ENCODE measurements at places on chromosomes 13 and 19.

DNA sequence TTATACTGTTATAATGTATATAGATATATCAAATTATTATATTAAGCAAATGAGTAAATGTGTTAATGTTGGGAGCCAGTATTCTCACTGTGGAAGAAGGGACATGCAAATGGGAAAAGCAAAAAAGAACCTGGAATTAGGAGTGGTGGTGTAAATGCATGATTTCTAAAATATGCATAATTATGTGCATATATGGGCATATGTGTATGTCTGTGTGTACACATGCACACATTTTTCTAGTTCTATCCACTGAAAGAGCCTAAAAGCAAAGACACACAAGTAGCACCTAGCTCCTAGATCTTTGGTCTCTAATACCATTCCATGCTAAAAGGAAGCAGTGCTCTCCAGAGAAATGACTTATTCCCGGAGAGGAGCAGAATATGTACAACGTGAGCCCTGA lies 38.3 kb upstream of the CEACAM20 start:
- DNase-seq = no peak
- H3K4me3 ChIP-seq = no peak overlapping the region
- H3K27ac ChIP-seq = no peak overlapping the region
- no peaks in the 10 kb centered on the region for H3K27me3 ChIP-seq
- peaks cover 30% of the 10 kb centered on the region for H3K4me1 ChIP-seq

DNA sequence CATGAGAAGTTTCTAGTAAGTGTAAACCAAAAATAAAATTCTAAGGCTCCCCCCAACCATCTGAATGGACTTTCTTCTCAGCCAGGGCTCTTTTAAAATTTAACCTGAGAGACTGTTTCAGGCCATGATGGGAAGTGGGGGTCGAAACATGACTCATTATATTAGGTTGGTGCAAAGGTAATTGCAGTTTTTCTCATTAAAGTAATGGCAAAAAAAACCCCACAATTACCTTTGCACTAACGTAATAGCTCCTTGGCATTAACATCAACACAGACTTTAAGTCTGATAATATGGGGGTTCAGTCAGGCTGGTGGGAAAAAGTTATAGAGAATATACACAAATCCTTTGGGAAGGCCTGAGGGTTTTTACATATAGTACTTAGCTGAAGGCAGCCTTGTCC lies 9.4 kb upstream of the SPART start:
- no peaks in the 10 kb centered on the region for H3K36me3 ChIP-seq
- no peak for DNase-seq
- H3K27ac ChIP-seq = no peak overlapping the region
- no peaks in the 10 kb centered on the region for H3K4me1 ChIP-seq
- no peak overlapping the region for H3K4me3 ChIP-seq

DNA sequence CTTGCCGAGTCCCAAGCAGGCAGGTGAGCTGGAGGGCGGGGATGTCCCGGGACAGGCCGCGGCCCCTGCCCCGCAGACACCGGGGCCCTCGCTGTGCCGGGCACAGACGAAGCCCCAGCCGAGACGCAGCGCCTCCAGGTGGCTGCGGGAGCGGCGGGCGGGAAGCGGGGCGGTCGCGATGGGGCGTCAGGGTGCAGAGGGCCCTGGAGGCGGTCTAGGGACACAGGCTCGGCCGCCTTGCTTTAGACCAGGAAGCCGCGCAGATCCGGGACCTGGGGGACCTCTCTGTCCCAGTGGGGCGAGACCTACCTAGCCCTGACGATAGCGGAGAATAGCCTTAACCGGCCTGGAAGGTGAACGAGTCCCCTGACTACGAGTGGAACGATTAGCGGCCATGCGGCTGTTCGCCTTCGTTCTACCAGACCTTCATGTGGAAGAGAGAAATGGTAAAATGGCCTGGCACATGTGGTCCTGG lies 4.2 kb upstream of the ZNF564 start:
- no peaks in the 10 kb centered on the region for H3K36me3 ChIP-seq
- H3K4me1 ChIP-seq = peaks cover 5% of the 10 kb centered on the region
- DNase-seq = no peak
- no peak overlapping the region for H3K27ac ChIP-seq
- H3K27me3 ChIP-seq = no peaks in the 10 kb centered on the region

GRCh38 chr19:29587059-29587458 lies 19.0 kb upstream of the POP4 start:
- H3K4me1 ChIP-seq = no peaks in the 10 kb centered on the region
- no peak overlapping the region for H3K27ac ChIP-seq
- DNase-seq = no peak
- no peak overlapping the region for H3K4me3 ChIP-seq
- no peaks in the 10 kb centered on the region for H3K27me3 ChIP-seq
- no peaks in the 10 kb centered on the region for H3K36me3 ChIP-seq

DNA sequence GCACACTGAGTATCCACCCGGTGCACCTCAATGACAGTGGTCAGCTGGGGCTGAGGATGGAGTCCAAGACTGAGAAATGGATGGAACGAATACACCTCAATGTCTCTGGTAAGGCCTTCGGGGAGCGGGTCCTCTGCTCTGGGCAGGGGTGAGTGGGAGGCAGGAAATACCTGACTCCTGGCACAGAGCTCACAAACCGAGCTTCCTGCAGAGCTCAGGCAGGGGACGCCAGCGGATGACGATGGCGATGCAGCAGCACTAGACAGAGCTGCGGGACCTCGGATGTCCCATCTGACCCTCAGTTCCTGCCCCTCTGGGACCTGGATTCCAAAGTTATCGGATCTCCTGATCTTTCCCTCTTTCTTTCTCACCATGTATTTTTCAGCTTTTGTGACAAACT lies 3.8 kb downstream of the CD22 start:
- no peak overlapping the region for H3K4me3 ChIP-seq
- H3K4me1 ChIP-seq = no peaks in the 10 kb centered on the region
- no peak for DNase-seq
- H3K36me3 ChIP-seq = no peaks in the 10 kb centered on the region
- no peak overlapping the region for H3K27ac ChIP-seq

- H3K27ac ChIP-seq = no peak overlapping the region
- no peaks in the 10 kb centered on the region for H3K36me3 ChIP-seq
- DNase-seq = no peak
- no peaks in the 10 kb centered on the region for H3K4me1 ChIP-seq
- H3K4me3 ChIP-seq = no peak overlapping the region
These were observed 215.5 kb downstream of the POSTN start for GRCh38 chr13:37383046-37383445.

GRCh38 chr19:52725528-52725961 lies 9.3 kb downstream of the ZNF611 start:
- H3K27me3 ChIP-seq = no peaks in the 10 kb centered on the region
- no peak overlapping the region for H3K4me3 ChIP-seq
- no peak for DNase-seq

GRCh38 chr13:36028359-36029025 lies 102.7 kb downstream of the DCLK1 start:
- no peak overlapping the region for H3K4me3 ChIP-seq
- DNase-seq = no peak
- H3K27me3 ChIP-seq = no peaks in the 10 kb centered on the region

- H3K4me1 ChIP-seq = peaks cover 1% of the 10 kb centered on the region
- H3K36me3 ChIP-seq = no peaks in the 10 kb centered on the region
- no peak overlapping the region for H3K27ac ChIP-seq
- no peaks in the 10 kb centered on the region for H3K27me3 ChIP-seq
These were observed 28.7 kb upstream of the SLC7A10 start for GRCh38 chr19:33254245-33254824.

DNA sequence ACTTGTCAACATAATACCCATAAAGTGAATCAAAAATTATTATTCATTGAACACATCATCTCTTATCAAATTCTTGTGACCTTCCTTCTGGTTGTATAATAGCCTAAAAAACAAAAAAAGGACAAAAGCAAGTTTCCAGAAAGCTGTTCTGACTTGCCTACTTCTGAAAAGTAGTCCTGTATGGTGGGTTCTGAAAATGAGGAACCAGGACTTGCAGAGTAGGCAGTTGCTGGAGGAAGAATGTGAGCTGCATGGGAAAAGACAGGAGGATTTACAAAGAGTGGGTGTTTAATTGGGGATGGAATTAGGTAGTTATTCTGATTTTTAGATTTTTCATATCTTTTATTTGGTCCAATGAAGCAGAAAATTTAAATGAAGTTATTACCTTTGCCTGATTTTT lies 56.7 kb downstream of the RCBTB2 start:
- H3K4me1 ChIP-seq = no peaks in the 10 kb centered on the region
- H3K27ac ChIP-seq = no peak overlapping the region
- DNase-seq = no peak

DNA sequence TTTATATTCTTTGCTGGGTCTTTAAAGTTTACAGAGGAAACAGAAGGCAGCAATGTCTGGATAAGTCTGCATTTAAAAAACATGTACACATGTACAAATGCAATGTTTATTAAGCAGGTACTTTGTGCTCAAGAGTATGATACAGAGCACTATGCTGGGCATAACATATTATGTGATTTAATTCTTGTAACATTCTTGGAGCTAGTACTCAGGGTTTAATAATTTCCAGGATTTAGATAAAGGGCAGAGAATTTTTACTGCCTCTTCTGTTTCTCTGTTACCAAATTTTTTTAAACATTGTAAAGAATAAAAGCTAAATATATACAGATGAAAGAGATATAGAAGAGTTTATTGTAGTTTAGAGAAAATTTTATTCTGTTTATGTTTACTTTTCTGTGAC lies 152.7 kb downstream of the ZNF737 start:
- H3K27me3 ChIP-seq = no peaks in the 10 kb centered on the region
- DNase-seq = no peak
- no peak overlapping the region for H3K27ac ChIP-seq
- no peak overlapping the region for H3K4me3 ChIP-seq

DNA sequence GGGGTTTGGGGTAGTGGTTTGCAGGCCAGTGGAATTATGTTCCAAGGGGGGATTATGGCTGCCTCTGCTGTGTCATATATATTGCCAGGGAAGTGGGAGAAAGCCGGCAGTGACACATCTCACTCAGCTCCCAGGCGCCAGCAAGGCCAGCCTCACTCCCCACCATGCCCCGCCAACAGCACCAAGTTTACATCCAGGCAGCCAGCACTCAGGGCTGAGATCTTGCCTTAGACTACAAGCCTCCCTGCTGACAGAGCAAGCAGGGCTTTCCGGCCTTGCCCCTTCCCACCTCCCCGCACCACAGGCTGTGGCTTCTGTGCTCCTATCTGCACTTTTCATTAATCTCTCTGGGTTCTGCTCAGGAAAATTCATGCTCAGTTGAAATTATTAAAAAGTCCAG lies 385.1 kb downstream of the MZT1 start:
- no peaks in the 10 kb centered on the region for H3K27me3 ChIP-seq
- H3K27ac ChIP-seq = no peak overlapping the region
- no peak for DNase-seq
- H3K4me1 ChIP-seq = no peaks in the 10 kb centered on the region

- DNase-seq = no peak
- H3K4me1 ChIP-seq = no peaks in the 10 kb centered on the region
- H3K36me3 ChIP-seq = no peaks in the 10 kb centered on the region
- no peak overlapping the region for H3K4me3 ChIP-seq
These were observed 94.7 kb downstream of the RBM26 start for GRCh38 chr13:79311386-79311785.

DNA sequence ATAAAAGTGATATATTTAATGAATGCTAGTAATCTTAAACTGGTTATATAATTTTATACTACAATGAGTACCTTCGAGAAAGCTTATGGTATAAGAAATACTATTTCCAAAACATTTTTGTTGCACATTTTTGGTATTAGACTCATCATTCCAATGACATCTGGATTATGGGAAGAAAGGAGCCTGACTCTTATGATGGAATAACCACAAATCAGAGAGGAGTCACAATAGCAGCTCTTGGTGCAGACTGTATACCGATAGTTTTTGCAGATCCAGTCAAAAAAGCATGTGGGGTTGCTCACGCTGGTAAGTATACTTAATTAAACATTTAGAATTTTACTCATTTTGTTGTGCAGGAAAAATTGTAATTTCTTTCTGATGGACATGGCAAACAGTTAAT lies 3.9 kb downstream of the LACC1 start:
- no peak overlapping the region for H3K27ac ChIP-seq
- H3K36me3 ChIP-seq = no peaks in the 10 kb centered on the region
- no peak for DNase-seq
- no peak overlapping the region for H3K4me3 ChIP-seq
- H3K4me1 ChIP-seq = no peaks in the 10 kb centered on the region

Measured in Caco-2 (cell line).